ENCODE measurements at places on chromosomes 3 and 15.

GRCh38 chr15:34262362-34262761, 37.5 kb downstream of the EMC4 start:
- DNase-seq, result no peak

DNA sequence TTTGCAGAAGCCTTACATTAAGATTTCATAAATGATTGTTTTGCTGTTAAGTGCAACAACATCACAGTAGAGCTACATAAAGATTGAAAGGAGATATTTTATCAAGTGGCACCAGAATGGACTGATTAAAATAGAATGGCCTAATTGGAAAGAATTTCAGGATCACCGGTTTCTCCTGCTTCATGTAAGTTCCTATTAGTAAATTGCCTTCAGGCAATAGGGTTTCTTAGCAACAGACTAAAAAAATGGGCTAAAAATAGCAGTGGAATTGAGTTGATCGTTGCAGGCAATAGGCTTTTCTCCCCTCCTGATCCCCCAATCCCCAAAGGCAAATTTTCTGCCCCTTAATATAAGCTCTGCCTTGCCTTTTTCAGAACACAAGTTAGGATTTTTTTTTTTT, 917 bp downstream of the LNP1 start:
- DNase-seq, result peak; percentile 47

- DNase-seq, result no peak
Measured at GRCh38 chr3:396293-396692, 199.7 kb downstream of the CHL1 start.

- DNase-seq, result peak; percentile 77
Measured at GRCh38 chr15:58932710-58933280, 684 bp downstream of the SLTM start.

DNA sequence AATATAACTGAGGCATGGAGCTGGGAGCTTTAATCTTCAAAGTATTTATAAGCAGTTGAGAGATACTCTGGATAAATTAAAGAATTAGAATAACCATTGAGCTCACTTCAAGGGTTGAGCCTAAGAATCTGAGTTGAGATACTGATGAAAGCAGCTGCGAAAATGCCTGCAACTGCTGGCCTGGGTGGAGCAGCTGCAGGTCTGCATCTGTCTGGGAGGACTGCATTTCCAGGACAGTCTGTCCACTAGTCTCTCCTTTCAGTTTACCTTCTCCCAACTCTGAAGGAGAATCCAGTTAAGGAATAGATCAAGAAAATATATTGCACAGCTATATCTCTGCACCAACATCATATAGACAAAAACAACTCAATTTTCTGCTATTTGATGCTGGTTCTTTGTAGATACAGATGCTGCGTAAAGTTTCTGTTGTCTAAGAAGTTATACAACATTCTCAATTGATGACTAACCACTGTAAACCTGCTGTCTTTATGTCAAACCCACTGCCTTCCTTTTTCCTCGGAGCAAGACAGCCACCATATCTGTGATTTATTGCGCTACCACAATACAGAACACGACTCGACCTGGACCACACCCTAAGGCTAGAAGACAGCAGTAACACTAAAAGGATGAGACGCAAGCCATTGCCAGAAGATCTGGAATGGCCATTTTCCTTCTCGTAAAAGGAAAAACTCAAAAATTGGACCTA, 245.1 kb downstream of the MAGI1 start:
- DNase-seq, result no peak

GRCh38 chr3:9022305-9023225, 59.3 kb upstream of the RAD18 start:
- DNase-seq, result no peak

DNA sequence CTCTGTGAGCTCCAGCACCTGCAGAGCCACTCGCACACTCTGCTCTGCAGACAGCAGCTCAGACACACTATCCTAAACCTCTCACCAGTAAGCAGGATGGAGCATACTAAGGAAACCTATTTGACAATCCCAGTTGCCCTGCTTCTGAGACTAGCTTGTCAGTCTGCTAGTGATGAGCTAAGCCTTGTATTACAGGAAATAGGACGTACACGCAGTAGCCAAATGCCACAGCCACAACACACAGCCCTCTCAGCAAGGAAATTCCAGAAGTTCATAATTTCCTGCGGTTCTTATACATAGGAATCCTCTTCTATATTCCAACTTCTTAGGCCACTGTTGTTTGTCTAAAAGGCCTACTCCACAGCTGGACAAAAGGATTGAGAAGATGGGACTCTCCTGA, 74.5 kb downstream of the MYLK start:
- DNase-seq, result no peak

GRCh38 chr3:2516762-2517441, 418.2 kb downstream of the CNTN4 start:
- no peak for DNase-seq

DNA sequence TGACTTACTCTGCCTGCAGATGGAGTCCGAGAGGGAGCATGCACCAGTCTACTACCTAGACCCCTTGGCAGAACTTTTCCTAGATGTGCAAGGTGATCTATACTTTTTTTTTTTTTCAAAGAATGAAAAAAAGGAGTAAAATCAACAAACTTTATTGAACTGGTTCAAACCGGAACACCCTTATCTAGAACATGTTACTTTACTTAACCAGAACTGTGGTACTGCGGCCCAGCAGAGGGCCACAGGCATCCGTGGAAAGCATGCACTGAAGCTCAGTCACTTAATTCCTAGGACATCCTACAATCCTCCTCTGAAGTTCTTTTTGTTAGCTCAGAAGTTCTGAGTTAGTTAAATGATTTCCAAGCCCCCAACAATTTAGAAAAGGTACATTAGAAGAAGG, 21.6 kb downstream of the CHAC1 start:
- DNase-seq, result no peak

All from erythroblast (primary cell).